ENCODE measurements at places on chromosomes 1 and 21. TPM values are rescaled to one million over a fixed set of nuclear protein-coding genes. Genes with fewer than 3 reads are reported as not detected.

DNA sequence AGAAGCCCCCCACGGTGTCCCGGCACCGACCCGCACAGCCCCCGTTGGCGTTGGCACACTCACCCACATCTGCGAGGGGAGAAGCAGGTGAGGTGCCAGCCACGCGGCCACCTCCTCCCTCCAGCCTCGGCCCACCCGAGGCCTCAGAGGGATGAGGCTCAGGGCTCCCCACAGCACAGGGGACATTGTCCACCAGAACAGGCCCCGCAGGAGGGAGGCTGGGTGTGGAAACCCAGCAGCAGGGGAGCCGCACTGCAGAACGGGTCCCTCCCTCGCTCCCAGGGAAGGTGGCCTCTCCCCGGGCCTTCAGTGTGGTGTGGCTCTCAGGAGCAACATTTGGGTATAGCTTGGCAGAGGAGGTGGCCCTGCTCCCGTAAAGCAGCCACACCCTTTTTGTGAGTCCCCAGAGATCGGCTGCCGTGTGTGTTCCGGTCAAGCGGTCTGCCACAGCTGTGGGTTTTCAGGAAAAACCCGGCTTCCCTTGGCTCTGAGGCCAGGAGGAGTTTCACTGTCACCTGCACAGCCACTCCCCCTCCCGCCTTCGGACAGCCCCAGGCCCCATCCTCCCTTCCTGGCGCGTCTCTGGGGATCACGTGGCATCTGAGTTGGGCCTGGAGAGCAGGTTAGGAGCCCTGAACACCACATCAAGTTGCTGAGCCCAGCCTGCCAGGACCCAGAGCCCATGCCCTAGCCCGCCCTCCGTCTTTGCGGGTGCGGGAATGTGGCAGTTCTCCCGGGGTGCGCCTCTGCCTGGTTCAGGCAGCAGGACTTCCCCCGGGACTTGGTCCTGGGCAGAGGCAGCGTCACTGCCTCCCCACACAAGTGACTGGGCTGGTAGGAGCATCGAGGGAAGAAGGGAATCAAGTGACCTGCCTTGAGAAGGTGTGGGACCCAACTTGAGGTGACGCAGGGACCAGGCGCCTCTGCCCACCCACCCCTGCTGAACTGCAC lies 64.0 kb downstream of the MEGF6 start:
- no peak overlapping the region for H3K27ac ChIP-seq
- no peak for DNase-seq
- H3K27me3 ChIP-seq = no peaks in the 10 kb centered on the region
- no peak overlapping the region for H3K4me3 ChIP-seq
- no peaks in the 10 kb centered on the region for H3K36me3 ChIP-seq
- no peaks in the 10 kb centered on the region for H3K4me1 ChIP-seq

PLA2G2D gene
- total RNA-seq = 1.7 TPM

CHRNB2 gene
- total RNA-seq = not detected

GRCh38 chr1:93689521-93690223 lies 8.0 kb upstream of the BCAR3 start:
- H3K4me3 ChIP-seq = no peak overlapping the region
- no peak for DNase-seq
- peaks cover 60% of the 10 kb centered on the region for H3K4me1 ChIP-seq

C4BPA gene
- total RNA-seq = not detected

- no peaks in the 10 kb centered on the region for H3K4me1 ChIP-seq
- no peak overlapping the region for H3K27ac ChIP-seq
- no peaks in the 10 kb centered on the region for H3K36me3 ChIP-seq
- peaks cover 27% of the 10 kb centered on the region for H3K27me3 ChIP-seq
These were observed 131.6 kb downstream of the RRAGC start for GRCh38 chr1:38727684-38728584.

DNA sequence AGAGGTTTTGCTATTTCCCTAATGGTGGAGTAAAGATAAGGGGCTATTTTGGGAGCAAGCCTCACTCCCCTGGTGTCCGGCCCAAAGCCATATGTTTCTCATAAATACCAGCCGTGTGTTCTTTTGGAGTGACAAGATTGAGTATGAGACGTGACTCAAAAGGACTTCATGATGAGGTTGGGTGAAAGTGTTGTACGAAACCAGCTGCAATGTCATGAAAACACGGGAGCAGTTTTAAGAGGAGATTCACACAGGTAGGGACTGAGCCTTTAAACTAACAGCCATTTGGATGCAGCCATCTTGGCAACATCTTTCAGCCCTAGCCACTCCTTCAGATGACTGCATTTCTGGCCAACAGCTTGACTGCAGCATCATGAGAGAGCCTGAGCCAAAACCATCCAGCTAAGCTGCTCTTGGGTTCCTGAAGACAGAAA lies 532.3 kb upstream of the USP24 start:
- H3K4me1 ChIP-seq = no peaks in the 10 kb centered on the region
- H3K27me3 ChIP-seq = peaks cover 5% of the 10 kb centered on the region
- no peaks in the 10 kb centered on the region for H3K36me3 ChIP-seq

GRCh38 chr1:41289196-41289595 lies 47.1 kb upstream of the SCMH1 start:
- H3K27me3 ChIP-seq = no peaks in the 10 kb centered on the region
- H3K4me1 ChIP-seq = no peaks in the 10 kb centered on the region
- no peak overlapping the region for H3K4me3 ChIP-seq
- DNase-seq = no peak
- no peak overlapping the region for H3K27ac ChIP-seq

DNA sequence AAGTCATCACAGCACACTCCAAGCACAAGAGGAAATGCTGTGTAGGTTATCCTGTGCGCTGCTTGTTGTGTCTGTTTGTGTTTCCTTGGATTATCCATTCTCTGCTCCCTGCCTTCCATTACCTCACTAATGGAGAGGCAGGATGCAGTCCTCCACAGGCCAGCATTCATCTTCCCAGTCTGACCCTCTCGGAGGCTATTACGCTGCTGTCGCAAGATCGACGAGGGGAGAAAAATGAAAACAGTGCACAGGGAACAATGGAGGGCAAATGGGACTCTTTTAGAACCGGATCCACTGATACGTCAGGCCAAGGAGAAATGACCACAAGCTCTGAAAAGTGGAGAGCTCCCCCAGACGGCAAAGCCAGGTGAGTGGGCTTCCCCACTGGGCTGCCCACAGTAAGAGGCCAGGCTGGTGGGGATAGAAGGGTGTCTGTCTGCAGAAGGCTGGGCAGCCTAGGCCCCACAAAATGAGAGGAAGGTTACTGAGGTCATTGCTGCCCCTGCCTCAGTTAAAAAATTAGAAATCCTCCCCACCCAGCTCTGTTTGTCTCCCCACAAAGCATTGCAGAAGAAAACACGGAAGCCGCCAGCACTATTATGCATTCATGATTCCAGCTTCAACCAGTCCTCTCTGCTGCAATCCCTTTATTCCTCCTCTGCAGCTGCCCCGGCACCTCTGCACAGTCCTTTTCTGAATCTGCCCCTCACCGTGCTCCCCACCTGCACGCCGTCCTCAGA lies 21.7 kb downstream of the LRRN2 start:
- DNase-seq = no peak
- H3K4me1 ChIP-seq = no peaks in the 10 kb centered on the region
- H3K4me3 ChIP-seq = no peak overlapping the region
- no peaks in the 10 kb centered on the region for H3K27me3 ChIP-seq
- no peak overlapping the region for H3K27ac ChIP-seq

GRCh38 chr1:24904731-24905354 lies 25.2 kb downstream of the RUNX3 start:
- no peak overlapping the region for H3K4me3 ChIP-seq
- H3K27me3 ChIP-seq = no peaks in the 10 kb centered on the region
- no peak overlapping the region for H3K27ac ChIP-seq
- DNase-seq = peak; percentile 8
- no peaks in the 10 kb centered on the region for H3K4me1 ChIP-seq

- H3K27me3 ChIP-seq = no peaks in the 10 kb centered on the region
- H3K4me1 ChIP-seq = peaks cover 38% of the 10 kb centered on the region
- DNase-seq = no peak
These were observed 26.5 kb upstream of the SLC45A3 start for GRCh38 chr1:205706601-205707502.

All from B cell (primary cell).